NCI-H1105 treated with DMSO at 0.1 percent for 48 hours (cell line): ENCODE measurements at places on chromosomes 4 and X.

DNA sequence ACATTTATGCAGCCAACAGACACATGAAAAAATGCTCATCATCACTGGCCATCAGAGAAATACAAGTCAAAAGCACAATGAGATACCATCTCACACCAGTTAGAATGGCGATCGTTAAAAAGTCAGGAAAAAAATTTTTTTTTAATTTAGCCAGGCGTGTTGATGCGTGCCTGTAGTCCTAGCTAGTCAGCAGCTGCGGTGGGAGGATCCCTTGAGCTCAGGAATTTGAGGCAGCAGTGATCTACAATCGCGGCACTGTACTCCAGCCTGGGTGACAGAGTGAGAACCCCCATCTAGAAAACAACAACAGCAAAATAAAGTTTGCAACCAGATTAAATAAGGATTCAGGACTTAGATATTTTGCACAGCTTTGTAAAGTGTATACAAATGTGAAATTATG, 65.7 kb upstream of the ALG13 start:
- DNase-seq = no peak

DNA sequence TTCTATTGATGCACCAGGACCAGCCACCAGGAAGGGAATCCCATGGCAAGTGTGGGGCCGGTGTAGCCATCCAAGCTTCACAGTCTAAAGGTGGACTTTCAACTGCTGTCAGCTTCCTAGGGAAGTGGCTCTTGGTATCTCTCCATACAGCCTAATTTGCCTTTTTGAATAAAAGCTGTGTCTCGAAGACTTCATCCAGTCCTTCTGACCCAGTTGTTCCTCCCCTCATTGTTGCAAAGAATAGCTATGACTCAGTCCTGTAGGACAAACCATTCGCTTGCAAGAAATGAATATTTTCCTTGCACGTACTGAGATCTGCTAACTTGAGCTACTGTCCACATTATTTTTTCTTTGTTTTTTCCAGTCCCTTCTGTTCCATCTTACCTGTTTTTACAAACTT, 145.1 kb upstream of the CTSO start:
- no peak for DNase-seq

DNA sequence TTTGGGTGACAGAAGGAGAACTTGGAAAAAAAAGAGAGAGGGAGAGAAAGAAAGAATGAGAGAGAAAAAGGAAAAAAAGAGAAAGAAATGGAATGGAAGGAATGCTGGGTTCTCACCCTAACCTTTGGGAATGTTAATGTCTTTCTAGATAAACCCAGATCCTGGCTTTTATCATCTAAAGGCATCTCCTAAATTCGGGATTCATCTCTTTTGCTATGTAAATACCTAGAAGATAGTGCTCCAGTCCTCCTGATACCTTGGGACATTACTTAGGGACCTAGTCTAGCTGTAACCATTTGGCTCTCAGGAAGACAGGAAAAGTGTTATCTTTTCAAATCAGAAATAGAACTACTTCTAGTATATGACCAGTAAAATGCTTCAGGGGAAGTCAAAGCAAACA, 15.8 kb upstream of the SPCS3 start:
- DNase-seq = no peak

DNA sequence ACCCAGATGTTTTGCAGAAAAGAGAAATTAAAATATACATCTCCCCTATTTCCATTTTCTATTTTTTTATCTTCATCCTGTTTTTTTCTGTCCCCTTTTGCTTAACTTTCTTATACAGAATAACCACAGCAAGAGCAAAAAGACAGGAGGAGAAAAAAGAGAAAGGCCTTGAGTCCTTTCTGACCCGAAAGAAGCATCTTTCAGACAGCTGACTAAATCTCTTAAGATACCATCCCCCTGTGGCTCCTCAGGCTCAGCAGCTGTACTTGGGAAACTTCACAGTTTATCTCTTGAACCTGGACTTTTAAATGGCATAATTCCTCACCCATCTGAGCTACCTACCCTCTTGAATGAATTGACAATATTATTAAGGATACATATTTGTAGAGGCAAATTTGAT, 100.2 kb downstream of the FIP1L1 start:
- no peak for DNase-seq

- no peak for DNase-seq
Measured at GRCh38 chr4:83115000-83115399, 471 bp upstream of the PLAC8 start.

GRCh38 chr4:186687265-186687664, 36.4 kb downstream of the FAT1 start:
- no peak for DNase-seq
